ENCODE measurements at places on chromosomes 16 and 17.

DNA sequence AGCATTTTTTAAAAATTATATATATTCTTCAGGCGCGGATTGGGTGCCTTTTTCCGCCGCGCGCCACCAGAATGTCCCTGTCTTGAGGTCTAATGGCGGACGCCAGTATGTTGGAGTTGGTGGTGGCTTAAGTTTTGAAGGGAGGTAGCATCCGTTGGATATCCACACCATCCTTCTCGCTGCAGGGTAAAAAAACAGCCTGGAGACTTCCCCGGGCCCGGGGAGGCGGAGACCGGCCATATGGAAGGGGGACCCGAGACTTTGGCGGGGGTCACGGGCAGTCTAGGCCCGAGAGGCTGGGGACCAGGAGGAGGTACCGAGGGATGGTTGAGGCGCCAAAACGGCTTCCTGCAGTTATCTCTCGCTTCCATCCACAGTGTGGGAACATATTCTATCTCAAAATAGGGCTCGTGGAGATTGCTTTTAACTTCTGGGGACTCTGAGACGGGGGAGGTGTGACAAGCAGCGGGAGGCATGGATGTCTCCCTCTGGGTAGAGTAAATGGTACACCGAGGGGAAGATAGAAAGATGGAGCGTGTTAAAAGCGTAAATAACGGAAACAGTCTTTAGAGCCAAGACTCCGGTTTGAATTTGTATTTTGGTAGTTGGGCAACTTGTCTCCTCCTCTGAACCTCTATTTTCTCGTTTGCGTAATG, at the start of gene SF3B3:
TSS of gene SF3B3 (plus strand) at position 74 of the 656 bp plus-strand sequence. CDS start 2,841 bp downstream, outside the sequence.
- no peak for DNase-seq

- DNase-seq: no peak
These were observed 33.2 kb upstream of the MPHOSPH6 start for GRCh38 chr16:82203198-82203597.

DNA sequence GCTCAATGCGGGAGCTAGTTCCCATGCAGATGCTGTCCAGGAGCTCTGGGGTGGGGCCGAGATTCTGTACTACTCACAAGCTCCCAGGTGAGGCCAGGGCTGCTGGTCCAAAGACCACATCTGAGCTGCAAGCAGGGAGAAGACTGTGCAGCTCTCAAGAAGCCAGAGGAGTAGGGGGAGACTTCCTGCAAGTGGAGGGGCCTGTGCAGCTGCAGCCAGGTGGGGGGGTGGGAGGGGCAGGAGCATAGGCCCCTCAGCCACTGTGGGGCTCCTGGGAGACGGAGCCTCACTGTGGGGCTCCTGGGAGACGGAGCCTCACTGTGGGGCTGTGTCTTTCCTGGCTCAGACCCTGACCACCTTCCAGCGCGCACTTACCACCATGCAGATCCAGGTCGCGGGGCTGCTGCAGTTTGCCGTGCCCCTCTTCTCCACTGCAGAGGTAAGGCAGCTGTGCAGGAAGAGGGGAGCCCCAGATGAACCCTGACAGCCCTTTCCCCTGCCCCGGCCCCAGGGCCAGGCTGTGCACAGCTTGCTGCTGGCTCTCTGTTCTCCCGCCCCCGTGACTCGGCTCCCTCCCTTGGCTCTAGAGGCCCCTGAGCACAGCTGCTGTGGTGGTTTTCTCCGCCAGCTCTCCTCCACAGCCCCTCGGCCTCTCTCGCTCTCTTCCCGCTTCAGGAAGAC, 24.3 kb upstream of the DNAI2 start:
- DNase-seq: no peak

DNA sequence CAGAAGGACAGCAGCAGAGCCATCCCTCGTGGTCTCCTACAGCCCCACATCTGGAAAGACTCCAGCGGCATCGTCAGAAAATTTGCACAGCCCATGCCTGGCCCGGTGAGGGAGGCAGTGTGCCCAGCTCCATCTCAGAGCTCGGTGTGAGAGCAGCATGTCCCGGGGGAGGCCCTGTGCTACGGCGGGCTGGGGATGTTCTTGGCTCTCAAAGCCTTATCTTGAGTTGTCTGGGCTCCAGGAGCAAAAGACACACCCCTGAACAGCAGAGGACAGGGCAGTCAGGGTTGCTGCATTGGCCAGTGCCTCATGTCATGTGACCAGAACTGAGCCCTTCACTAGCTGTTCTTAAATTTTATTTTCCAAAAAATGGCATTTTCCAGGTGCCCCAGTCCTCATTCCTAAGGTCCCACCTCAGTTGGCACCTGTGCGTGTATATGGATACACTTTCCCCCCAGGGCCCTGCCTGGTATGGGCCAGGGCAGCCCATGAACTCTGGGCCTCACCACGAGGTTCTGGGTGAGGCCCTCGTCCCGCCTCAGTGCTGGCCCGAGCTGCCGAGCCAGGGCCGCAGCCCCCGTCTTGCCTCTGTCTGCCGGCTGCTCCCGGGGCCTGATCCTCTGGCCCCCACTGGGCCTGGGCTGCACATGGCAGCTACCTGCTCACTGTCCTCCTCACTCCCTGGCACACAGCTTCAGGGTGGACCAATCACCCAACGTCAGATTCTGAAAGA, 3.0 kb downstream of the NUDT16L1 start:
- no peak for DNase-seq

- no peak for DNase-seq
These were observed 47.6 kb downstream of the C17orf67 start for GRCh38 chr17:56785997-56786680.

- no peak for DNase-seq
These were observed 151.8 kb downstream of the ABCA8 start for GRCh38 chr17:68803164-68803929.

- DNase-seq: no peak
These were observed 110.3 kb downstream of the C16orf95 start for GRCh38 chr16:87206646-87207451.

DNA sequence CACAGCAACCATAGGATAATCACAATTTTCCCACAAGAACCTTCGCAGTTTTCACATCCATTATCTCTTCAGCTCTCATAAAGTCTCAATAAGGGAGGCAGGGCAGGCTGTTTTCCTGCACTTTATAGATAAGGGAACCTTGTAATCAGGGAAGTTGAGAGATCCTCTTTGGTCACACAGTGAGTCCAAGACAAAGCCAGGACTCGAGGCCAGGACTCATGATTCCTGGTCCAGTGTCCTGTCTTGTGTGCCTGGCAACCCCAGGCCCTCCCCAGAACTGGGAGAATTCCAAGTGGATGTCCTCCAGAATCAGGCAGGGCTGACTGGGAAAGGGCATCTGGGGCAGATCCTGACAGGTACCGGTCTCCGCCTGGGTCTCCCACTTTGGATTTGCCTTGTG, 23.1 kb upstream of the PHF12 start:
- DNase-seq: no peak

DNA sequence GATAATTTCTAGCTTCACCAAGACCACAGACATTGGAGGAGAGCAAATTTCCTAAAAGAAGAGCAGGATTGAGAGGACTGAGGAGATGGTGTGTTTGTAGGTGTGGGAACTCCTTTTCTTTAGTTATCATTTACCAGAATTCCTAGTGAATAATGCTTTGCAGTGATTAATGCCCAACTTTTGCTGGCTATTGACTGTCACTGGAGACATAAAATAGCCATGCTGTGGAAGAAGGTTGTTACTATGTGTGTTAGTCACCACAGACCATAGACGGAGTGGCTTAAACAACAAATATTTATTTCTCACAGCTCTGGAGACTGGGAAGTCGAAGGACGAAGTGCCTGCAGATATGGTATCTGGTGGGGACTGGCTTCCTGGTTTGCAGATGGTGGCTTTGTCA, 179.1 kb downstream of the SHISA9 start:
- no peak for DNase-seq

DNA sequence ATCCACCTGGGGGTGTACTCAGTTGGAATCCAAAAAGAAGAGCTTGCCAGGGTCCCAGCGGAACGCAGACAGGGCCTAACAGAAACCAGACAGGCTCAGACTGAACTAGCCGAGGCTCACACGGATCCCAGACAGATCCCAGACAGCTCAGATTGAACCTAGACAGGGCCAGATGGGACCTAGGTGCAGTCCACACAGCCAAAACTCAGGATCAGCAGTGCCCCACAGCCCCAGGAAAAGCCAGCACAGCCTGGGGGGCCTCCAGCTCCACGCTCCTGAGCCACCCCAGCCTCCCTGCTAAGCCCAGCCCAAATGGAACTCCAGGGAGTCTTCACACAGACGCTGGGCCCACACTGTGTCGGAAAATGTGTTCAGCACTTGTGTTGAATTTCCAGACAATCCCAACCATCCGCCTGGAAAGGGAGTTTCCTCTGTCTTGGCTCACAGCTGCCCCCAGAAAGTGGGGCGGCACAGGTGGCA, 7.5 kb downstream of the STX1B start:
- no peak for DNase-seq

GRCh38 chr16:12255473-12255872, 278.9 kb downstream of the SNX29 start:
- no peak for DNase-seq

DNA sequence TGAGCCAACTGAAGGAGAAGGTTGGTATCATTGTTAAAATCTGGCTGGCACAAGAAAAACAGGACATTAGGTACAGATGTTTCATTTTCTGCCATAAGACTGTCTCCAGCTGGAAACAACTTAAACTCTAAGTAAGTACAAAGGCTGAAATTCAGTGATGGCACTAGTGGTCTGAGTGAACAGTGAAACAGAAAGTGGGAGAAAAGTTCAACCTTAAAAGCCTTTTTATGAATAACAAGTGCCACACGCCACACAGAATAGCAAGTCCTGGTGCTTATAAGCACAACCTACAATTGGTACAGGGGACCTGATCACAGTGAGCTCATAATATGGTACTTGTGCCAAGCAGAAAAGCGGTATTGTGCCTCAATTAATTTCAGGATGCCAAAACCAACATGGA, 56.7 kb downstream of the CEP112 start:
- DNase-seq: no peak

DNA sequence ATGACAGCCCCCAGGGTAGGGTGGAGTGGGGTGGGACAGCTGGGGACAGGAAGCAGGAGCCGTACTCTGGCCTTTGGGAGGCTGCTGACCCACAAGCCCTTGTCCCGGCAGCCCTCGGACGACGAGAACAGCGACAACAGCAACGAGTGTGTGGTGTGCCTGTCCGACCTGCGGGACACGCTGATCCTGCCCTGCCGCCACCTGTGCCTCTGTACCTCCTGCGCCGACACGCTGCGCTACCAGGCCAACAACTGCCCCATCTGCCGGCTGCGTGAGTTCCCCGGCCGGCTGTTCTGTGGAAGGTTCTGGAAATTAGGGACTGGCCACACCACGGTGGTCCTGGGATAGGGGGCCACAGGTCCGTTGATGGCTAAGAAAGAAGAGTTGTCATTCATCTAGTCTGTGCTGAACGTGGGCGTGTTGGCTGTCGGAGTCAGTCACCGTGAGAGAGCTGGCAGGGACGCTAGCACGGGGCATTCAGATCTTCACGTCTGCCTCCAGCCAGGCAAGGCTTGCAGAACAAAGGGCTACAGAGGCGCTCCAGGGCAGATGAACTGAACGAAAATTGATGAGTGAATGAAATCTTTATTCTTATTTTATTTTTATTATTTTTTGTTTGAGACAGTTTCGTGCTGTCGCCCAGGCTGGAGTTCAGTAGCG, 19.8 kb upstream of the NUDT16L1 start:
- no peak for DNase-seq

DNA sequence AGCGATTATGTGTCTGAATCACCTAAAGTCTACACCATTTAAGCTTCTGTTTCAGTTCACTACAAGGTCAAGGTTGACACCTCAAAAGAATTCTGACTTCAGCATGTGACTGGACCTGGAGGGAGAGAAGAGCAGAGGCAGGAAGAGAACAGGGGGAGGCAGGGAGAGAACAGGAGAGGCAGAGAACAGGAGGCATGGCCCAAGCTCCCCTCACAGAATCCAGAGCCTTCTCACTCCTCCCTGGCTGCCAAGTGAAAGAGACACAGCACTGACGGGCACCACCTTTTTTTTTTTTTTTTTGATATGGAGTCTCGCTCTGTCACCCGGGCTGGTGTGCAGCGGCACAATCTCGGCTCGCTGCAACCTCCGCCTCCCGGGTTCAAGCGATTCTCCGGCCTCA, 11.4 kb downstream of the GGA2 start:
- no peak for DNase-seq

- DNase-seq: no peak
These were observed 132.0 kb downstream of the COPRS start for GRCh38 chr17:31726980-31727427.

- no peak for DNase-seq
These were observed 3.3 kb upstream of the CES1 start for GRCh38 chr16:55836158-55836611.

GRCh38 chr17:78737332-78737731, 44.7 kb downstream of the CYTH1 start:
- no peak for DNase-seq

All from glutamatergic neuron (in vitro differentiated cells).